ENCODE measurements at places on chromosomes 7 and 10.

DNA sequence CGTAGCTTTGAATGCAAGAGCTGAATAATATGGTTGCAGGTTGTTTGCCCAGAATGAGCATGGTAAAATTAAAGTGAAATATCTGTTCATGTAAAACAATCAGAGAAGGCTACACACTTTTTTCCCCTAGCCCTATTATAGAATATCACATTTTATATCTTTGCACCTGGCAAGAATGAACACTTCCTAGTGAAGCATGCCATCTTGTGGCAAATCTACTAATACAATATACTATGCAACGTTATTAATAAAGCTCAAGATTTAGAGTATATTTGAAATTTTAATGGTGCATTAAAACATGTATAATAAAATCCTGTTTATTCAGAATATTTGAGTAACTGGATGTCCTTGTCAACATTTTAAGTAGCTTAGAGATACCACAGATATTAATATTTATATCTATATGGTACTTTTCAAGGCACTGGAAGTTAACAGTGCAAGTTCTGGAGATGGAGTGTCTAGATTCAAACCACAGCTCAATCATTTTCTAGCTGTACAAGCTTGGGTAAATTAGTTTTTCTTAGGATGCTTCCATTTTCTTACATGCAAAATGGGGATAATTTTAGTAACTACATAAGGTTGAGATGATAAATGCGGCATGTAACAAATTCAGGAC is 643.1 kb upstream of the SEMA3D start:
- no peak for DNase-seq

GRCh38 chr7:105309235-105310169 is 79.2 kb downstream of the SRPK2 start:
- no peak for DNase-seq

- no peak for DNase-seq
Measured at GRCh38 chr10:4383651-4384098, 442.3 kb upstream of the AKR1E2 start.

- no peak for DNase-seq
Measured at GRCh38 chr7:128400566-128400965, 9.2 kb downstream of the IMPDH1 start.

- DNase-seq, result no peak
Measured at GRCh38 chr7:52695973-52696595, 339.3 kb upstream of the POM121L12 start.

GRCh38 chr10:30127120-30127541 is 67.7 kb upstream of the JCAD start:
- no peak for DNase-seq

- DNase-seq, result no peak
Measured at GRCh38 chr7:50314836-50315592, 10.5 kb downstream of the IKZF1 start.

GRCh38 chr10:74575191-74575720 is 251.1 kb upstream of the KAT6B start:
- DNase-seq, result no peak

DNA sequence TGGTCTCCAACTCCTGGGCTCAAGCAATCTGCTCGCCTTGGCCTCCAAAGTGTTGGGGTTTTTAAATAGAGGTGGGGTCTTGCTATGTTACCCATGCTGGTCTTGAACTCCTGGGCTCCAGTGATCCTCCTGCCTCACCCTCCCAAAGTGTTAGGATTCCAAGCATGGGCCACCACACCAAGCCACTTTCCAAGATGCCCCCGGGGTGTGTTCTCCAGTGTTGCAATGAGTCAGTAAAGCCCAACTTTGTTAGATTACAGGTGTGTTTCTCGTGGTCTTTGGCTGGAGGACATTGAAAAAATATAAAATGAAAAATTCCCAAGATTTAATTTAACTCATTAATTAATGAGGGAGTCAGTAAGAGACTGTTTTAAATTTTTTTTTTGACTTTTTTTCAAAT is 29.2 kb downstream of the TACR2 start:
- no peak for DNase-seq

DNA sequence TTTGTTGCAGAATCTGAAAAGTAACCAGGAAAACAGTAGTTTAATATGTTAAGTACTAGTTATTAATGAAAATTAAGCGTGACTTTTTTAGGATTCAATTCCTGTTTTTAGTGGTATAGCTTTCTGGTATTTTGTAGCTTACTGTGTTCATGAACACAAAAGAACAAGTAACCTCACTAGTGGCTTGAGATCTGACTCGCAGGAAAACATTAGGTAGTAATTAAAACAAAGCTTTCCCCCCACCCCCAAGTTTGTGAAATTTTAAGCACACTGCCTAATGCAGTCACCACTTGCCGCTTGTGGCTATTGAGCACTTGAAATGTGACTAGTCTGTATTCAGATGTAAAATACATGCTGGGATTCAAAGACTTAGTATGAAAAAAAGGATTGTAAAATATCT is 102.5 kb upstream of the RPA3 start:
- no peak for DNase-seq

DNA sequence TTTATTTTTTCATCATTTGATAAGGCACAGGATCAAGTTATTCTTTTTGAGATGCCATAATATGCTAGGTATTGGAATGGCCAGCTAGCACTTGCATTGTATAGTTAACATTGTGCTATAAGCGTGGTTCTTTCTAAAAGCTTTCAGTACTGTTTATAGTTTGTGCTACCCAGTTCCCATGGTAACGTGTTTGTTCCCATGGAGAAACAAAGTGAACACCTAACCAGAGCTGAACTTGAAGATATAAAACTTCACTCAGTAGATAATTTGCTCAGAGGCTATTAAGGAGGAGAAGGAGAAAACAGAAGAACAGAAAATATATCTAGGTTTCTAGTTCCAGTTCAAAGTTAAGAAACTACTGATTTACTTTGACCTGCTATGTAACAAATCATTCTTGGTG is 23.6 kb upstream of the ITGB8 start:
- DNase-seq, result no peak

- no peak for DNase-seq
Measured at GRCh38 chr10:8129438-8129837, 75.0 kb downstream of the GATA3 start.

- DNase-seq, result no peak
Measured at GRCh38 chr10:93404048-93404354, 78.1 kb downstream of the MYOF start.

DNA sequence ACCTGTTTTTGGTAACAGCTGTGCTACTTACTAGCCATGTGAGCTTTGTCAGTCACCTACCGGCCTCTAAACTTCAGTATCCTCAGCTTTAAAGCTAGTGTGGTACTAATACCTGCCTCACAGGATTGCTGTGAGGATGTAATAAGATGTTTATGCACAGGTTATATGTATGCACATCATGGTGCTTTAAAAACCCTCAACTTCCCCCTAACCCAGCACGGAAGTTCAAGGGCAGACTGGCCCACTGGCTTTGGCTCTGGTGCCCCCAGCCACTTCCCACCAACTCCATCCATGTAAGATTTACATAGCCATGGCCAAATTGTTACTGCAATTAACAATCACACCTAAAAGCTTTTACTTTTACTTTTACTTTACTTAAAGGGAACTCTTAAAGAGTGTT is 676.0 kb upstream of the GALNT17 start:
- no peak for DNase-seq

DNA sequence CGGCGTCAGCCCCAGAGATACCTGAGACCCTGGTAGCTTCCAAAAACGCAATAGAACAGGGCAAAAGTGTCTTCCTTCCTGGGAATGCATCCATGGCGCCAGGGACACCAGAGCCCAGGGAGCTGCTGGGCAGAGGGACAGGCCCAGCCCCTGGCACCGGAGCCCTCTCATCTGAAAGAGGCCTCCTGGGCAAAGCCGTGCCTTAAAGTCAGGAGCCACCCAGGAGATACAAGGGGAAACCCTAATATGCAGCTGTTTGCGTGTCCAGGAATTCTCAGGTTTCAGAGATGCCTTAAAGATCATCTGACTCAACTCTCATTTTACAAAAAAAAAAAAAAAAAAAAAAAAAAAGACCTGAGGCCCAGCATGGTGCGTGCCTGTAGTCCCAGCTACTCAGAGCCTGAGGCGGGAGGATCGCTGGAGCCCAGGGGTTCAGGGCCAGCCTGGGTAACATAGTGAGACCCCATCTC is 28.0 kb downstream of the NUDT1 start:
- no peak for DNase-seq

- no peak for DNase-seq
Measured at GRCh38 chr10:80465839-80466590, 11.9 kb downstream of the TSPAN14 start.

DNA sequence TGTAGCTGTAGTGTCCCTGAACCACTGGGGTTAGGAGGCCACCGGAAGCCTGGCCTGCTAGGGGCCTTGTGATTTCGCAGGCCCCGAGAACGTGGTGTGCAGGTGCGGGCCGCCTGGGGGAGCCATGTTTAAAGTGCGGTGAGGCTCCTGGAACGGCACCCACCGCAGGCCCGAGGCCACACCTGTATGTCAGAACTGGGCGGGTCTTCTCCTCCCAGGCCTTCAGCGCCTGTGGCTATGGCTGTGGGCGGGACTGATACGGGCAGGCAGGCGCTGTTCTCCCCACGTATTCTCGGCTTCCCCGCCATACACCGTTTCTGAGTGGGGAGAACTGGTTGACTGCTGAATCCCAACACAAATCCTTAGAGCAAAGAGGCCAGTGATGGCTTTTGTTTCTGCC is 74.8 kb downstream of the DNAJB6 start:
- DNase-seq, result no peak

DNA sequence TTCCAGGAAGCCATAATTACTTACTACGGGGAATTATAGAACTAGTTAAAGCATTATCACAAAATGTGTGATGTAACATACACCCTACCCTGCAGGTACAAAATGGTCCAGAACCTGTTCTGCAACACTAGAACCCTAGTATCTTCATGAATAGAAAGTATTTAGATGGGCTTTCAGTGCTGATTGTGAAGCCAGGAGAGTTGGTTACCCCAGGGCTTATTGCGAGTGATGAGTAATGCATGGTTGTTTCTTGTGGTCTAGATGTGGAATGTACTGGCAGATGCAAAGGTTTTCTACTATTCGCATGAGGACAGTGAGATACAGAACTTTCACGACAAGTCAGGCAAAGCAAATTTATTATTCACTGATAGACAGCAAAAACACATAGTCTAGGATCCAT is 33.6 kb upstream of the AGR3 start:
- DNase-seq, result no peak

DNA sequence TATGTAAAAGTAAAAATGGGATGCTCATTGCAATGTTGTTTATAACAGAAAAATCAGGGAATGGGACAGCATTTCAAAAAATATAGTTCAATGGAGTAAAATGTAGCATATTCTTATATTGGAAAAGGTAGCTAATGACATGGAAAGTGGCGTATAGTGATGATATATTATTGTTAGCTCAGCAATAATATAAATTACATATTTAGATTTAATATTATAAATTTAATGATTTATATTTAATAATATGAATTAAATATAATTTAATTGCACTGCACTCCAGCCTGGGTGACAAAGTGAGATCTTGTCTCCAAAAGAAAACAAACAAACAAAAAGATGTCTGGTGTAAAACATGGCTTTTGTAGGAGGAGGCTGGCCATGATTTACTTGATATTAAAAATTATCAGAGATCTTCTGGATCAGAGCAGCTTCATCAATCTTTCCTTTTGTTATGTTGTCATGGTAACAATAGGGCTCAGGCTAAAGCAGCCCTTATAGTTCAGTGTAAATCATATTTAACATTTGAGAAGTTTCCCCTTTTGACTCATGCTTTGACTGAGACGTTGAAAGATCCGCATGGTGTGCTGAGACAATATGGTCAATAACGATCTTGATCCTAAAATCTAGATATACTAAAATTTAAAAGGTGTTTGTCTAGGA is 23.2 kb downstream of the OR6B1 start:
- DNase-seq, result no peak

DNA sequence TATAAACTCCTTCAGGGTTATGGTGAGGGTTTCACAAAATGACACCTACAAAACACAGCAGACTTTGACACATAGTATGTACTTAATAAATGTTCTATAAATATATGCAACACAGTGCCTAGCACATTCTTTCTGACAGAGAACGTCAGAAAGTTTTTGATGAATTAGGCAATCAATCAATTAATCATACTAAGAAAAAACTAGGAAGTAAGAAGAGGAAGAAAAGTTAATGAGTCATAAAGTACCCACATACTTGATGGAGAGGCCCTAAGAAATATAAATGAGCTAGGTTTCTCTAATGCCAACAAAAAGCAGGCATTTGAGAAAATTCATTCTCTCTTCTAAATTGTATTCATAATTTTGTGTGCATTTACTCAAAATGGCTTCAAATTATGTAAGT is 192.7 kb upstream of the VWC2 start:
- no peak for DNase-seq

- no peak for DNase-seq
Measured at GRCh38 chr10:23610626-23611307, 171.9 kb downstream of the OTUD1 start.

GRCh38 chr7:137096607-137097006 is 228.2 kb downstream of the CHRM2 start:
- DNase-seq, result no peak

DNA sequence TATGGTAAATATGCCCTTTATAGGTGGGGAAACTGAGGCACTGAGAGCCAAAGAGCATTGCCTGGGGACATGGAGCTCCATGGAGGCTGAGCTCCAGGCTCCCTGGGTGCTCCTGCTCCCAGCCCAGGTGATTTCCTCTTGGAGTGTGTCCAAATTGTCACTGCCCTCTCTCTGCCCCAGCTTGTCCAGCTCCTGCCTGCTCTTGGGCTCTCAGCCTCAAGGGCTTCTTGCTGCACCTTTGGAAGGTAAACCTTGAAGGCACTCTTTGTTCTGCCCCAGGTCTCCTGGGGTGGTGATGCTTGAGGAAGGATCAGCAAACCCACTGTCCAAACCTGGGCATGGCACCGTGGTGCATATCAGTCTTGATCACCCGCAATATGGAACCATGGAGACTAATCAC is 166.1 kb downstream of the RPS24 start:
- DNase-seq, result no peak

- no peak for DNase-seq
Measured at GRCh38 chr10:130453721-130454542, 317.7 kb downstream of the GLRX3 start.

DNA sequence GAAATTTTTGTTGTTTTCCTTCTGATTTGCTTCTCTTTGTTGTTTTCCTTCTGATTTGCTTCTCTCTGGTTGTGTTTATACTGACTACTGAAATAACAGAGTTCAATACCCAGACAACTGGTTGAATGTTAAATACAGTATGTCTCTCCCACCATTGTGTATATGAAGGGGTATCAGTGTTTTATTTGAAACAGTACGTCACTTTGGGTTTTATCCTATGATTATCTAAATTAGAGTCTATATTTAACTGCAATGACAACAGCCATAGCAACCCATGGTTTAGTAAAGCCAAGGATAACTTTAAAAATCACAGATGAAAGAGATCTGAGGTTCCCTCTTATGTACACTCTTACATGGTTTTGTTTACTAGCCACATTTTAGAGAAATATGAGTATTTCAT is 141.3 kb downstream of the GNAT3 start:
- DNase-seq, result no peak

- DNase-seq, result no peak
Measured at GRCh38 chr7:73439410-73439704, 5.8 kb downstream of the FZD9 start.

- peak; percentile 33 for DNase-seq
Measured at GRCh38 chr7:154451480-154452457, 399.6 kb downstream of the DPP6 start.
